ENCODE measurements at places on chromosomes 1 and 21.

DNA sequence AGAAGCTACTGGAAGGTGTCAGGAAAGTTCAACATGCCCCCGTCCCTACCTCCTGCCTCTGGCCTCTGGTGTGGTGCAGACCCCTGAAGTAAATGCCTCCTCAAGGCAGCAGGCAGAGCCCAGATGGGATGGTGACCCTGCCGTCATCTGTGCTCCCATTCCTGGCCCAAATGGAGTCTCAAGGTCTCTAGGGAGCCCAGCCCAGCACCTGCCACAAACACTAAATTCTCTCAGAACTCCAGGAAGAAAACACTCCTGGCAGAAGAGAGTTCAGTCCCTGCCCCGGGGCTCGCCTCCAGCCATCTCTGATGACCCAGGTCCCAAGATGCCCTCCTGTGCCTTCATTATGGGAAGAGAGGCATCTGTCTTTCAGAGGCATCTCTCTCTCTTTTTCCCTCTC, 261.6 kb upstream of the TMEM51 start:
- no peak for DNase-seq

GRCh38 chr1:93137604-93138292, 42.5 kb downstream of the TMED5 start:
- no peak for DNase-seq

DNA sequence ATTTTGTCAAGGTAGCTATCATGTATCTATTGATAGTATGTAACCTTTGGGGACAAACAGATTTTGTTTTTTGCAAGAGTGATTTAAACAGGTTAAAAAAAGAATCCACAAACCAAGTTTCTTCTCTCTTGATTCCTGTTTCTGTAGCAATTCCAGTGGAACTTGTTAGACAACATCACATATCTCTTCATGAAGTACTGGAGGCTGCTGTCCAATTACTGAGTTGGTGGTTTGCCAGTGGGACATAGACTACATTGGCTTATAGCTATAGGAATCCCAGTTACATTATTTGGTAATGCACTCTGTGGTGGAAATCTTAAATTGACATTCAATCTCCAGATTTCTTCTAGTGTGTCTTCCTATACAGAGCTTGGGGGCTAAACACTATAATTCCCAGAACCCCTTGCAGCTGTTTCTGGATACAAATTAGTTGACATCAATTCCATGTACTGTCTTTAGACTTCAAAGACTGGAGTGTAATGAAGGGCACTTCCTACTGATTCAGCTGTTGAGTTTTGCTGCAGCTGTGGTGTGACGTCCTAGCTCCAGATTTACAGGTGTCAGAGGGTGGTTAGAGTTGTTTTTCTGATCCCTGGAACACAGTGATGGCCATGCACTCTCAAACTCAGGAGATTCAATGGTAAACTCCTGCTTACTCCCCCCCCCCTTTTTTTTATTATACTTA, 29.4 kb upstream of the GCLM start:
- no peak for DNase-seq

DNA sequence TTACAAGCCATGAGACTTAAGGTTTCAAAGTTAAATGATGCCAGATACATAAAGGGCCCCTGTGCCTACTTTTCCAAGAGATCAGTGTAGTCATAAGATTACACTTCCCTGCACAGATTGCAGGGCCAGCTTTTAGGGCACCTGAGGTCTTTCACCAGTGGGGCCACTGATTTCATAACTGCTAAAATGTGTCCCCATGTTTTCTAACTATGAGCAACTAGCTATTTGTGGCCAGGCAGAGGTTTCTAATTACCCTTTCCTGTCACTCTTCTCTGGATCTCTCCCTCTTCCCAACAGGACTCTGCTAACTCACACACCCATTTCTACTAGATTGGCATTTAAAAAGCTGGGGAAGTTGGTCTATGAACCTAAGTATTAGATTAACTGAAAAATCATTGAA, 207.1 kb upstream of the SGIP1 start:
- no peak for DNase-seq

DNA sequence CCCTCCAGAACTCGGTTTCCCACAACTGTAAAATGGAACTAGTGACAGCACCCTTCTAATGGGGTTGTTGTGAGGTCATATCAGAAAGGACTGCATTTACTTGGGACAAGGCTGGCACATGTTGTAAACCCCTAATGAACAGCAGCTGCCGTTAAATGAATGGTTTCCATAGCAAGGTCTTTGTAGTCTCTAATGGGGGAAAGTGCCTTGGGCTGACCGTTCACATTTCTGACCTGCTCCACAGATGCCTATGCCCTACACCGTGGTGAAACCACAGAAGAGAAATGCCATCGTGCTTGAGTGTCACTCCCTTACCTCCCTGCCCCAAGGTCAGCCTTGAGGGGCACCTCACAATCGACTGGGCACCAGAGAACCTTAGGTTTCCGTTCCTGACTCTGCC, 143.1 kb downstream of the ZSCAN20 start:
- no peak for DNase-seq

DNA sequence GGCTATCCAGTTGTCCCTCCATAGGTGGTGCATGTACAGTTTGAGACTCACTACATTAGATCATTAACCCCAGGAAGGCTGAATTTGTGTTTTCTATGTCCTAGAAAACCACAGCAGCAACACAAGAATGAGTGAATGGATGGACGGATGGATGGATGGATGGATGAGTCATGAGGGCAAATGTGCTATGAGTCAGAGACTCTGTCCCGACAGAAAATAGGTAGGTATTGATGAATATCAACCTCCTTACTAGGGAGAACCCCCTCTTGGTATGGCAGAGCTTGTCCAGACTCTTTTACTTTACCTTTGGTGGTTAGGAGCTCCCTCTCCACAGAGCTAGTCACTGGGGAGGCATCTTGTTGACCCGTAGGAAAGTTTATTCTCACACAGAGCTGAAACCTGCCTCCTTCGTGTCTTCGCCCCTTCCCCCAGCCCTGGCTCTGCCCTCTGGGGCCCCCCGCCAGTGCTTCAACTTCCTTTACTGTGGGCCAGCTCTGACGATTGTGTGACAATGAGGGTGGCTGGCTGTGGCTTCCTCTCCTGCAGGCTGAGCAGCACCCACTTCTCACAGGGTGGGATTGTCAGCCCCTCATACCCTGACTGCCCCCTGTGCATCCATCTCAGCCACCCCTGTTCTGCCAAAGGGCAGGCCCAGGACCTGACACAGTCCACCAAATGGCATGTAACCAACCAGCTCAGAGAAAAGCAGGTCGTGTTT, 145.2 kb downstream of the FOXD2 start:
- DNase-seq: no peak

- no peak for DNase-seq
These were observed 14.1 kb downstream of the ROR1 start for GRCh38 chr1:63787875-63788274.

- DNase-seq: no peak
These were observed 20.9 kb upstream of the RGS13 start for GRCh38 chr1:192615055-192615454.

DNA sequence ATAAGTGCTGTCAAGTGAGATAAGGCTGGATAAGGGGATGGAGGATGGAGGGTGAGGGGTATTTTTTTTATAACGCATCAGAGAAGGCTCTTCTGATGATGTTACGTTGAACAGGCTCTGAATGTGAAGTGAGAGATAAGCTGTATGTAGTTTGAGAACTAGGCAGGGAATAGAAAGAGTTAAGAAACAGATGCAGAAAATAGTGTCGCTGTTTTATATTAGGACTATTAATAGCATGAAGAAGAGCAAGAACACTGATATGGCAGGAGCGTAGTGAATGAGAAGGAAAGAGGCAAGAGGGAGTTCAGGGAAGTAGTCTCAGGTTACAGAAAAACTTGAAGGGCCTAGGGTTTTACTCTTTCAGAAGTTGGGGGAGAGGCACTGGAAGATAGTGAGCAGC, 59.8 kb downstream of the GPR88 start:
- DNase-seq: no peak
